ENCODE measurements at places on chromosomes 3 and 15.

- H3K4me3 ChIP-seq, result no peak overlapping the region
- peaks cover 22% of the 10 kb centered on the region for H3K4me1 ChIP-seq
- H3K36me3 ChIP-seq, result no peaks in the 10 kb centered on the region
- no peak overlapping the region for H3K27ac ChIP-seq
- no peak for DNase-seq
- no peaks in the 10 kb centered on the region for H3K27me3 ChIP-seq
Measured at GRCh38 chr3:125148836-125149235, 63.7 kb downstream of the SLC12A8 start.

- H3K27ac ChIP-seq, result no peak overlapping the region
- peak; percentile 55 for DNase-seq
- no peaks in the 10 kb centered on the region for H3K36me3 ChIP-seq
Measured at GRCh38 chr3:109275702-109276293, 40.5 kb downstream of the DPPA2 start.

GRCh38 chr3:123610331-123610730 lies 25.5 kb upstream of the HACD2 start:
- H3K4me1 ChIP-seq, result peaks cover 31% of the 10 kb centered on the region
- peak overlapping the region; percentile 71 for H3K4me3 ChIP-seq
- DNase-seq, result peak; percentile 63
- H3K27ac ChIP-seq, result peak overlapping the region; percentile 69
- peaks cover 2% of the 10 kb centered on the region for H3K27me3 ChIP-seq

- H3K27me3 ChIP-seq, result peaks cover 2% of the 10 kb centered on the region
- no peak for DNase-seq
- no peak overlapping the region for H3K4me3 ChIP-seq
Measured at GRCh38 chr3:79148786-79149185, 619.0 kb downstream of the ROBO1 start.

- no peak for DNase-seq
- no peak overlapping the region for H3K4me3 ChIP-seq
- no peaks in the 10 kb centered on the region for H3K27me3 ChIP-seq
- H3K27ac ChIP-seq, result no peak overlapping the region
- H3K36me3 ChIP-seq, result no peaks in the 10 kb centered on the region
Measured at GRCh38 chr15:99336794-99337193, 85.5 kb downstream of the LRRC28 start.

- no peak overlapping the region for H3K27ac ChIP-seq
- peaks cover 2% of the 10 kb centered on the region for H3K27me3 ChIP-seq
- H3K4me3 ChIP-seq, result no peak overlapping the region
- peaks cover 12% of the 10 kb centered on the region for H3K36me3 ChIP-seq
Measured at GRCh38 chr3:194536871-194537637, 50.3 kb upstream of the ATP13A3 start.

- peaks cover 12% of the 10 kb centered on the region for H3K4me1 ChIP-seq
- H3K36me3 ChIP-seq, result no peaks in the 10 kb centered on the region
- H3K27ac ChIP-seq, result no peak overlapping the region
Measured at GRCh38 chr15:68078365-68078764, 24.2 kb downstream of the PIAS1 start.

GRCh38 chr15:38085931-38086568 lies 151.6 kb downstream of the TMCO5A start:
- no peaks in the 10 kb centered on the region for H3K27me3 ChIP-seq
- no peaks in the 10 kb centered on the region for H3K36me3 ChIP-seq
- H3K4me3 ChIP-seq, result no peak overlapping the region

DNA sequence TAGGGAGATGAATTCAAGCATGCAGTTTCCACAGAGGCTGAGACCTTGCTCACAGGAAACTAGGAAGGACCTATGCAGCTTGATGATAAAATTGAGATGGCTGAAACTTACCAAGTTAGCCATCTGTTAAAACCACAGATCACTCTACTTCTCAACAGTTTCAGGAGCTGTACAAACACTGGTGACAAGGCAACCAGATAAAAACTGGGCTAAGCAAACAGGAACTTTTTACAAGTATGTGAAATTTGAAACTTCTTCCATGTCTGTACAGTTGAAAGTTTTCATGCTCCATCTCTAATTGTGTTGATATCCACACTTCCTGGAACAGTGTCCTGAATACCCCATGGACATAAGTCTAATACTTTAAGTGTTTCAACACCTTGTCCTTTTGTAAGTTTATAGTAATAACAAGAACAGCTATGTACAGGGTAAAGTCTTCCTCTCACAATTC lies 78.2 kb downstream of the FAIM start:
- no peak overlapping the region for H3K27ac ChIP-seq
- DNase-seq, result no peak
- H3K27me3 ChIP-seq, result no peaks in the 10 kb centered on the region

- peaks cover 6% of the 10 kb centered on the region for H3K4me1 ChIP-seq
- no peak overlapping the region for H3K4me3 ChIP-seq
- peaks cover 4% of the 10 kb centered on the region for H3K36me3 ChIP-seq
- DNase-seq, result no peak
- H3K27ac ChIP-seq, result no peak overlapping the region
- H3K27me3 ChIP-seq, result peaks cover 2% of the 10 kb centered on the region
Measured at GRCh38 chr3:3201611-3202010, 22.1 kb upstream of the CRBN start.

- H3K4me1 ChIP-seq, result no peaks in the 10 kb centered on the region
- peaks cover 6% of the 10 kb centered on the region for H3K36me3 ChIP-seq
- no peak overlapping the region for H3K4me3 ChIP-seq
- H3K27me3 ChIP-seq, result no peaks in the 10 kb centered on the region
- H3K27ac ChIP-seq, result no peak overlapping the region
- no peak for DNase-seq
Measured at GRCh38 chr15:69222002-69222474, 61.6 kb downstream of the GLCE start.

DNA sequence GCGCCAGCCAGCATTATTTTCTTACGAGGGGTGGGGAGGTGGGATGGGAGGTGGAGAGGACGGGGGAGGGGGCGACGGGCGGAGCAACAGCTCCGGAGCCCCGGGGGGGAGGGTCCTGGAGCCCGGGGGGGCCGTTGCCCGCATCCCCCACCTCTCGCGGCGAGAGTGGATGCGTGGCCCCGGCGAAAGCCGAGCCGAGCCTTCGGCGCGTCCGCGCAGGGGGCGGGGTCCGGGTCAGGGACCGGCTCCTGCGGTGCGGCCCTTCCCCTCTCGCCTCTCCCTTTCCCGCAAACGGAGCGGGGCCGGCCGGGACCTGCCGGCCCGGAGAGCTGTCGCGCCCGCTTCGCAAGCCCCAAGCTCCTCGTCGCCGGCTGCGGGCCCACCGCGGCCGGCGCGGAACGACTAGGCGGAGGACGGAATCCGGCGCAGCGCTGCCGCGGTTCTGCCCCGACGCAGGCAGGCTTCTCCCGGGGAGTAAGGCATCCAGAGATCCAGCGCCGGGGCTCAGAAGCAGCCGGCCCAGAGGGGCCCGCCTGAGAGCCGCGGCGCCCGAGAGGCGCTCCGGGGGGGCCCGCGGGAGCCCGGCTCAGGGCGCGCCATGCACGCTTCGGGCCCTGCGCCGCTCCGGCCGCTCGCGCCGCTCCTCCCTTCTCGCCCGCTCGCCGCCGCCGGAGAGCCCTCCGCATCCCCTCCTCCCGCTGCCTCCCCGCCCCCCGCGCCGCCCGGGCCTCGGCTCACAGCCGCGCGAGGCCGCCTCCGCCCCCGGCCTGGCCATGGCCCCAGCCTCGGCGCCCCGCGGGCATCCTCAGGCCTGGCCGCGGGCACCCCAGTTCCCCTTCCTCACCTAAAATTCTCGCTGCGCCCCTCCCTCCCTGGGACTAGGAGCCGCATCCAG lies 459 bp upstream of the ADCY5 start:
- H3K36me3 ChIP-seq, result peaks cover 5% of the 10 kb centered on the region
- H3K4me3 ChIP-seq, result peak overlapping the region; percentile 84
- H3K27me3 ChIP-seq, result peaks cover 32% of the 10 kb centered on the region
- peak; percentile 79 for DNase-seq
- H3K4me1 ChIP-seq, result no peaks in the 10 kb centered on the region

DNA sequence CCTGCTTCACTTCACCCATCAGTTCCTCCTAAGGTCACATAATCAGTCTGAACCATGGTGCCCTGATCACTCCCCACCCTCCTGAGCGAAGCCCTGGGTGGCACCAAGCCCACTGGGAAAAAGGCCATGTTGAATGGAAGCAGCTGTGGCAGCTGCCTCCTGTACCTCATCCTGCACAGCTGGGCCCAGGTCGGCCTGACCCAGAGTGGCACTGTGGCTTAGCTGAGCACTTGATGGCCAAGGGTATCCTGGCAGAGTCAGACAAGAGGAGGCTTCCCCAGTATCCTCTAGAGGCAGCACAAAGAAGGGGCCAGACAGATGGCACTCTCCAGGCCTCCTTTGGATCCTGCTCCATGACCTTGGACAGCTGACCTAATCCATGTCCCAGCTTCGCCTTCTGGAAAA lies 68.4 kb downstream of the TLE3 start:
- H3K27me3 ChIP-seq, result peaks cover 15% of the 10 kb centered on the region
- DNase-seq, result peak; percentile 10
- H3K4me3 ChIP-seq, result no peak overlapping the region
- no peaks in the 10 kb centered on the region for H3K36me3 ChIP-seq

GRCh38 chr3:132380920-132381319 lies 36.4 kb upstream of the DNAJC13 start:
- peaks cover 10% of the 10 kb centered on the region for H3K36me3 ChIP-seq
- H3K4me1 ChIP-seq, result no peaks in the 10 kb centered on the region
- H3K27ac ChIP-seq, result no peak overlapping the region
- DNase-seq, result no peak

DNA sequence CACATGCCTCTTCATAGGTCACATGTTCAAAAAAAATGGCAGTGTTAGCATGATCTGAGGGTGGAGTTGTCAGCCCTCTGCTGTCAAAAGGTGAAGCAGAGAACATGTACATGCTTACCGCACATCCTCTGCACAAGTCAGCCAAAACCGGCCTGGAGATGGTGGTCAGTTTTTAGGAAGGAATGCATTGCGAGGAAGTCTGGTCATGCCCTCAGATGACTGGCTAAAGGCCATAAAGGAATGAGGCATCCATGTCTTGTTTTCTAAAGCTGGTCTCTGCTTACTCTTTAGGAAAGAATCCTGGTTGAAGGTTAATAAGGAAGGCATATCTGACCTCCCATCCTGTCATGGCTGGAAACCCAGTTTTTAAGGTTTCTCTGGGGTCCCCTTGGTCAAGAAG lies 292.0 kb upstream of the CCDC54 start:
- DNase-seq, result no peak
- H3K4me3 ChIP-seq, result no peak overlapping the region
- H3K27me3 ChIP-seq, result no peaks in the 10 kb centered on the region
- H3K27ac ChIP-seq, result no peak overlapping the region
- H3K36me3 ChIP-seq, result no peaks in the 10 kb centered on the region

GRCh38 chr3:190849607-190850006 lies 12.9 kb downstream of the GMNC start:
- H3K4me3 ChIP-seq, result no peak overlapping the region
- no peak for DNase-seq
- peaks cover 4% of the 10 kb centered on the region for H3K4me1 ChIP-seq

- H3K4me3 ChIP-seq, result no peak overlapping the region
- no peaks in the 10 kb centered on the region for H3K36me3 ChIP-seq
- H3K4me1 ChIP-seq, result no peaks in the 10 kb centered on the region
- DNase-seq, result no peak
- H3K27ac ChIP-seq, result no peak overlapping the region
- no peaks in the 10 kb centered on the region for H3K27me3 ChIP-seq
Measured at GRCh38 chr3:85495602-85496001, 536.8 kb downstream of the CADM2 start.

DNA sequence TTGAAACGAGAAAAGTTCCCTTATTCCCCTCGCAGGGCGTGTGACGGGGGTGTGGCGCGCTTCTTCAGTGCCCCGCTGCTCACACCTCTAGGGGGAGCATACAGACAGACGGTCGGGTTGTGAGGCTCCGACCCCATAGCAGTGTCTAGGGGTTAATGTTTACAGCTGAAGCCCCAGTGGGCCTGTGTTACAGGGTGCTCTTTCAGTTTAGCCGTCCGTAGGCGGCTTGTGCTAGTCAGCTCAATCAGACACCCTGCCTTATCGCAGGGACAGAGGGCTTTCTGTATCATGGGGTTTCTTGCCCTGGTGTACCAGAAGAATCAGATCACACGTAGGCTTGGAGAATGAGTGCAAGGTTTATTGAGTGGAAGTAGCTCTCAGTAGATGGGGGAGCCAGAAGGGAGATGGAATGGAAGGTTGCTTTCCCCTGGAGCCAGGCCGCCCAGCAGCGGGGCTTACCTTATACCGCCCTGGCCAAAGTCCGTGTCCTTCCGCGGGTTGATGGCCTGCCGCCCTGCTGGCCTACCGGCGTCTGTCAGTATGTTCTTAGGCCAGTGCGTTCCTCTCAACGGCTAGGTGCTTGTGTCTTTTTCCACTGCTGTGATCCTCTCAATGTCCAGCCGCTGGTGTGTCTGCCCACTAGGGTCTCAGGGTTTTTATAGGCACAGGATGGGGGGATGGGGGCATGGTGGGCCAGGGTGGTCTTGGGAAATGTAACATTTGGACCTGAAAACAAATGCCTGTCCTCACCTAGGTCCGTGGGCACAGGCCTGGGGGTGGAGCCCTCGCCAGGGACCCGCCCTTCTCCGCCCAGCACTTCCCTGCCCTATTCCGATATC lies 32.2 kb upstream of the ACP3 start:
- no peaks in the 10 kb centered on the region for H3K4me1 ChIP-seq
- H3K4me3 ChIP-seq, result no peak overlapping the region
- H3K36me3 ChIP-seq, result peaks cover under 1% of the 10 kb centered on the region

DNA sequence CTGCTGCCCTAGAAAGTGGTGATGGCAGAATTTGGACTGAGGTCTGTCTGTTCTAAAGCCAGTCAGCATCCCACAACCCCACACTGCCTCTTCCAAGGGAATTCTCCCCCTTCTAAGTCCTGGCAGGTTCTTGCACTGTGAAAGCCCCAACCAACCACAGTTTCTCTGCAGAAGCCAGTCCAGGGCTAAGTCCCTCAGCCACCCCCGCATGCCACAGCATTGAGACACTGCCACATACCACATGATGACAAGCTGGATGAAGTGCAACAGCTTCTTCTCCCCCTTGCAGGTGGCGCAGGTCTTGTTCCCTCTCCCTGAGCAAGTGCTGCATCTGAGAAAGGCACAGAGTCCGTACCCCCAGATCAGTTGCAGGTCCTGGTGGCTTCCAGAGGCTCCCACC lies 18.6 kb downstream of the SSUH2 start:
- no peak overlapping the region for H3K4me3 ChIP-seq
- H3K4me1 ChIP-seq, result peaks cover 6% of the 10 kb centered on the region
- no peaks in the 10 kb centered on the region for H3K27me3 ChIP-seq
- no peaks in the 10 kb centered on the region for H3K36me3 ChIP-seq
- DNase-seq, result no peak

DNA sequence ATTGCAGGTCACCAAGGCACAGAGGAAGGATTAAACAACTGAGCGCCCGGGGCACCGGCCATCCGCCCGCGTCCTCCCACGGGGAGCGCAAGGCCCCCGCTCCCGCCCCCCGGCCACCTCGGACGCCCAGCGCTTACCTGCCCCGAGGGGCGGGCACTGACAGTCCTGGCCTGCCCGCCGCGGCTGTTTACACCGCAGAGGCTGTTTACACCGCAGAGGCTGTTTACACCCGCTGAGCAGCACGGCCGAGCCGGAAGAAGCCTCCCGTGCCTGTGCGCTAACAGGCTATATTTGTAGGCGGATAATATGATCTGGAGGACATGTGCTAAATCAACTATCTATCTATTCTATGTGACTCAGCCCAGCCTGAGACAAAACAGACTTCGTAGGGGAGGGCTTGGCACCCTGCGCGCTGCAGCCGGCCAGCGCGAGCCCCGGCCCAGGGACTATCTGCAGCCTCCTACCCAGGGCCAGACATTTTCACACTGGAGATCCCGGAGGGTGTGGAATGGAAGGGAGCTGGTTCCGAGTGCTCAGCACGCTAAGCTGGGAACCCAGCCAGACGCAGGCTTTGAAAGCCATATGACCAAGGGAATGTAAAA lies at the start of gene LRRC2:
LRRC2 (minus strand) TSS at position 263 of the 602 bp plus-strand sequence. CDS start 14,711 bp downstream, outside the sequence.
- H3K4me3 ChIP-seq, result peak within 1 kb of the TSS; percentile 86
- peak within 1 kb of the TSS; percentile 17 for H3K27ac ChIP-seq
- no peak for DNase-seq
